ENCODE measurements at places on chromosomes 2 and 18.
A peak's percentile ranks its signal among the peaks of the same experiment; 100 is the strongest.

DNA sequence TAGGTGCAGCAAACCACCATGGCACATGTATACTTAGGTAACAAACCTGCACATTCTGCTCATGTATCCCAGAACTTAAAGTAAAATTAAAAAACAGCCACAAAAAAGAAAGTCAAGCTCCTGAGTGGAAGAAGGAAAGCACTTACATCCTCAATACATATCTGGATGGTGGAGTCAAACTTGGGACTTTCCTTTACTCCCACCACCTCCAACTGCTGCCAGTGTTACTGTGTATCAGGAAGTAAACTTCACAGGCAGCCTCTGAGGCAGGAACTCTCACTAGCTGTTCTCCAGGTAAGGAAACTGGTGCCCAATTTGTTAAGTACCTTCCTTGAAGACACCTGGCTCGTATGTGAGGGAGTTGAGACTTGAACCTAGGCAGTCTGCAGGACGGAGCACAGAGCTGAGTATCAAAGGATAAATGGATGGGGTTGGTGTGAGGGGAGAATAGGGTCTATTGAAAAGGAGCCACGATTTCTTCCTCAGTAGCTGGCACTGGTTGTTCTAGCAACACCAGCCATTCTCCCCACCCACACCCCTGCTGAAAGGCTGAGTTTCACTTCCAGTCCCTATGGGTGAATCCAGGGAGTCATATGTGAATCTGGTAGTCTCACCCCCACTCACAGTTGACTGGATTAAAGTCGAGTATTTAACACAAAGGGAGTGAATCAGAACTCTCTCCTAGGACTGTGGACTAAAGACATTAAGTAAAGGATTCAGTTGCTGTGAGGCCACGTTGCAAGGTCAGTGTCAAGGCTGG is 50.0 kb upstream of the GPR39 start:
- no peak for DNase-seq

DNA sequence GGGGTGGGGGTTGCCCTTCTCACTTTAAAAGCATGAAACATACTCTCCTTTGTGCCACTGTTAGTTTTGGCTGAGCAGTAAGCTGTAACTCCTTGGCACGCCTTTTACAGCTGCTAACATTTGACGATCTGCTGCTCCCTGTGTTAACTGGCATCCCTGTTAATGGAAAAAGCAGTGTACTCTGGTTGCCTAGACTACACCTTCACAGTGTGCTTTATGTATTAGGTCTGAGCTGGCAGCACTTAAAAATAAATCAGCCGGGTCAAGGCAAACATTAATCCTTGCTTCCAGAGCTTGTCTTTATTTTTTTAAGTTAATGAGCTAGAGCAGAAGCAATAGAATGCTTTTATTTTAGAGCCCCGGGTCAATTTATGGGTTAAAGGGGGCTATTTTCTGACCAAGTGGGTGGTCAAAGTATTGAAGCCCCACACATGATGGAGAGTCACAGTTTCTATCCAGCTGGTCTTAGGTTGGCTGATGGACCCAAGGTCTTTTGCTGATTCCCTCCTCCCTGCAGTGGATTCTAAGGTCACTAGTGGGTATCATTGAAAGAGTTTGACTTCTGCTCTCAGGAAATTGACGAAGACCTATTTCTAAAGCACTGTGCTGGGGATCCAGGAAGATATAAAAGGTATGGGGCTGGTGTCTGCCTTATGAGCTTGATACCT is 54.5 kb downstream of the CFAP221 start:
- DNase-seq, result no peak

DNA sequence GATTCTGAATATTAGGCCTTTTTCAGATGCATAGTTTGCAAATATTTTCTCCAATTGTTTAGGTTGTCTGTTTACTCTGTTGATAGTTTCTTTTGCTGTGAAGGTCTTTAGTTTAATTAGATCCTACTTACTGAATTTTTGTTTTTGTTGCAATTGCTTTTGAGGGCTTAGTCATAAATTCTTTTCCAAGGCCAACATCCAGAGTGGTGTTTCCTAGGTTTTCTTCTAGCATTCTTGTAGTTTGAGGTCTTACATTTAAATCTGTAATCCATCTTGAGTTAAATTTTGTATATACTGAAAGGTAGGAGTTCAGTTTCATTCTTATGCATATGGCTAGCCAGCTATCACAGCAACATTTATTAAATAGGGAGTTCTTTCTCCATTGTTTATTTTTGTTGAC is 404.8 kb downstream of the LNPK start:
- DNase-seq, result no peak

DNA sequence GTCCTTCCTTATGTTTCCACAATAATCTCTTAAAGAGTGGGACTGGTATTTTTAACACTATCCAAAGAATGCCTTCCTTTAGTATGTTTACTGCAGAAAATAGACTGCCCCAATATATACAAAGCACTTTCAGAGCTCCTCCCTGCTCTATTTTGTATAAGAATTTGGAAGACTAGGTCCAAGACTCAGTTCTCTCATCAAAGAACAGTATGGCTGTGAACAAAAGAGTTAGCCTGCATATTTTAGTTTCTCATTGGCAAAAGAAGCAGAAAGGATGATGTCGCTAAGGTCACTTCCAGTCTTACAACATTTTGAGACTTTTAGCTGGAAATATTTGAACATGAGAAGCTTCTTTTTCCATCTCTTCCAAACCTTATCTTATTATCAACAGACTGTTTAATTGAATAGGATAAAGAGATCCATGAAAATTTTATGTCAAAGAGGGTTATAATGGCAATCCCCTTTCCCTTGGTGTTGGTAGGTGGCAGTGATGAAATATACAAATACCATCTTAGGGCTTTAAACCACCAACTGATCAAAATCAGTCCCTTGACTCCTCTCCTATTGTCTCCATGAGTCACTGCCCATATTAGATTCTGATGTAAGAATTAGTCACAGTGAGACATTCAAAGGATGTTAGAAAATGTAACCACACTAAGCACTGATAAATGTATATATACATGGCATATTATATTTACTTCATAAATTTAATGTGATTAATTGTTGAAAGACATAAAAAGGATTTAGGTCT is 266.9 kb upstream of the DSEL start:
- DNase-seq, result no peak

DNA sequence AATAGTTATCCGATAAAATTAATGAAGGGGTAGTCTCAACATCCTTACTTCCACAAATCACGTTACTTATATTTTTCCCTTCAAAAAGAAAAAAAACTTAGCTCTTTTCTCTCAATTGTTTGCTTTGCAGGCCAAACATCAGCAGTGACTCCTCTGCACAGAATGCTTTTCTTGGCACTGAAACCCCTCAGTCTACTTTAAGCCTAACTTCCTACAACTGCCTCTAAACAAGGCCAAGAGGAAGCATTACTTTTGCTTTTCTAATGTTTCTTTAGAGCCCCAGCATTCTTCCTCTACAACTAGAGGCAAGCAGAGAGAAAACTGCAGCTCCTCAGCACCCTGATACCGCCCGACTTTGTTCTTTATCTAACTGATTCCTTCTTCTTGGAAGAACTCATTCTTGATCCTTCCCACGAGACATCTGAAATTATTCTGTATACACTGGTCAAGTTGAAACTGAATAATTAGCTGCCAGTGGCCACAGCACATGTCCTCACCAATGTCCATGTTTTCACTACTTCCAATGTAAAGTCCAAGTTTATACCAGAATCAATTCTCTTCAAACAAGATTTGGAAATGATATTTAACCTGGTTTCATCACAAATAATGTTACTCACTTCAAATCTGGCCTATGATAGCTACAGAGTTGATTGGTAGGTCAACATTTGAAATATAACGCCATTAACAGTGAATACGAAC is 55.3 kb downstream of the DTNB start:
- no peak for DNase-seq

GRCh38 chr2:66318009-66318561 is 116.8 kb upstream of the MEIS1 start:
- DNase-seq, result no peak

GRCh38 chr2:43605079-43605655 is 9.3 kb upstream of the THADA start:
- peak; percentile 54 for DNase-seq

GRCh38 chr2:97731274-97732020 is 18.1 kb downstream of the ZAP70 start:
- DNase-seq, result no peak

DNA sequence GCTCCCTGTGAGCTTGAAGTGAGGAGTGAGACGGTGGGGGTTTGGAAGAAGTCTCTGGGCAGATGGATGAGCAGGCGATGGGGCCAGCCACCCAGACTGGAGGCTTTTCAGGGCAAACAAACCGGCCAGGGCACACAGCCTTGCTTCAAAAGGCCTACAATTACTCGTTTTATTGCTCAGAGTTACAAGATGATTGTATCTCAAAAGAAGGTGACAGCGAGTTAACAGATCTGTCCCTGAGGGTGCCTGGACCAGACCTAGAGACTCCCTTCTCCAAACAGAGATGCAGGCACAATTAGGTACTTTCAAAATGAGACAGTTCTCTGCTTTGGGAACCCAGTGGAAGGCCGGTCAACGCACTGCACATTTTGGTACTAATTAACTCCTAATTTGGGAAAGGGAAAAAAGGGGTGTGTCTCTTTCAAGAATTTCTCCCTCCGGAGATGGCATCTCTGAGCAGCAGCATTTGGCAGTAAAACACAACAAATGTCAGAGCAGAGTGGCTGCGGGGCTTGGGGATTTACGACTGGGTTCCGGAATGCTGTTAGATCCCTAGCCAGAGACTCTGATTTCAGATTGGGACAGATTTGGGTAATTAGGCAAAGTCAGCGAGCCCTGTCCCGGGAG is 226.7 kb downstream of the TTC32 start:
- no peak for DNase-seq

DNA sequence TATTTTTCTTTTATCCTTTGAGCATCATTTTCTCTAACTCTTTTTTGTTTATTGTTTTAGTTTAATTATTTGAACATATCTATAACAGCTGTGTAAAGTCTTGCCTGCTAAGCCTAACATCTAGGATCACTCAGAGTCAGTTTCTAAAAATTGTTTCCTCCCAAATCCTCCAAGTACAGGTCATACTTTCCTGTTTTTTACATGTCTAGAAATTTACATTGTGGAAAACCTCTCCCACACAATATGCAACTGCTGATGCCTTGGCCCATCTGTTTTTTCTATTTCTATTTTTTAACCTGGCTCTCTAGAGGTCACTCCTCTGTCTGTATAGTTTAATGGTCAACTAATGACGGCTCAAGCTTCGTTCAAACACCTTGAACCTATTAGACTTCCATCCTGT is 261.0 kb downstream of the HRH4 start:
- DNase-seq, result no peak

DNA sequence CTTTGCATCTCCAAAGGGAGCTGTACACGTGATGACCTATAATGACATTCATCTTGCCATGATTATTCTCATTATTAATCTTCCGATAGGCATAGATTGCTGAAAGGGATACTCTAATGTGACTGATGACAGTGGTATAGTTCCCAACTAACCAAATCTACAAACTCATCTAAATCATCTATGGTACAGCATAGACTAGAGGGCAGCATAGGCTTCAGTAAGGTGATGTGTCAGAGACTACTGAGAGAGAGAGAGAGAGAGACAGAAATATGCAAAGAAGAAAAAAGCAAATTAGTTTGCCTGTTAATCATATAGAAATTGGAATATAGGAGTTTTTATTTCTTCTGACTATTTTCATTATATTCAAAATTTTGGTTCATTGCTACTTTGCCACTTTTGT is 89.3 kb downstream of the CSRNP3 start:
- DNase-seq, result no peak

DNA sequence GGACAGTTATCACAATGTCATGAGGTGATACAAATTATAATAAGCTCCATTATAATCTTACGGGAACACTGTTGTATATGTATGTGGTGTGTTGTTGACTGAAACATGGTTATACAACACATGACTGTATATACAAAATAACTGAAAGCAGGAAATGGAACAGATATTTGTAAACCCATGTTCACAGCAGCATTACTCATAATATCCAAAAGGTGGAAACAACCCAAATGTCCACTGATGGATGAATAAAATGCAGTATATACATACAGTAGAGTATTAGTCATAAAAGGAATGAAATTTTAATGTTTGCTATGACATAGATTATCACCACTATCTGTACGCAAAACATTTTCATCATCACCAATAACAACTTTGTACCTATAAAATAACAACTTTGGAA is 107.3 kb downstream of the USP34 start:
- DNase-seq, result no peak

- no peak for DNase-seq
These were observed 7.2 kb downstream of the TRIB2 start for GRCh38 chr2:12723736-12724463.

DNA sequence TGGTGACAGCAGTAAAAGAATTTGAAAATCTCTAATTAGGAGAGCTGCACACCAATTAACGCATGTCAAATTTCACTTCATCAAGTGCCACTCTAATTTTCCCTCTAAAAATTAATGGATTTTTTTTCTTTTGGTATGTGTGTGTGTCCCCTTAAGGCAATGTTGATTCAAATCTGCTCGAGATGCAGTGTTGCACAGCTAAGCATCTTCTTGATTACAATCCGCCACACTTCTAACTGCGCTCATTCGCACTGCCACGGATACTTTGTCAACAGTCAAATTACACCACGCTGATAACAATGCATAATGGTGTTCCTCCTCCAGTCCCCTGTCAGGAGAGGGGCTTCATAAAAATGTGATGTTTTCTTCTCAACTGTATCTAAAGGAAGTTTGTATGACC is 261.4 kb downstream of the MEIS1 start:
- DNase-seq, result no peak

DNA sequence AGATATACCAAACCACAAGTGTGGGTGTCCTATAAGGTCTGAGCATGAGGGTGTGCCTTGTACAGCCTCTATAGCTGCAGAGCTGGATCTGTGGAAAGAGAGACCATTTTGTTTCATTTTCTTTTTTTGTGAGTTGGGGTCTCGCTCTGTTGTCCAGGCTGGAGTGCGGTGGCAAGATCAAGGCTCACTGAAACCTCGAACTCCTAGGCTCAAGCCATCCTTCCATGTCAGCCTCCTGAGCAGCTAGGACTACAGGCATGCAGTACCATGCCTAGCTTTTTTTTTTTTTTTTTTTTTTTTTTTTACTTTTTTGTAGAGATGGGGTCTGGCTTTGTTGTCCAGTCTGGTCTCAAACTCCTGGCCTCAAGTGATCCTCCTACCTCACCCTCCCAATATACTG is 10.7 kb downstream of the KIF3C start:
- no peak for DNase-seq

DNA sequence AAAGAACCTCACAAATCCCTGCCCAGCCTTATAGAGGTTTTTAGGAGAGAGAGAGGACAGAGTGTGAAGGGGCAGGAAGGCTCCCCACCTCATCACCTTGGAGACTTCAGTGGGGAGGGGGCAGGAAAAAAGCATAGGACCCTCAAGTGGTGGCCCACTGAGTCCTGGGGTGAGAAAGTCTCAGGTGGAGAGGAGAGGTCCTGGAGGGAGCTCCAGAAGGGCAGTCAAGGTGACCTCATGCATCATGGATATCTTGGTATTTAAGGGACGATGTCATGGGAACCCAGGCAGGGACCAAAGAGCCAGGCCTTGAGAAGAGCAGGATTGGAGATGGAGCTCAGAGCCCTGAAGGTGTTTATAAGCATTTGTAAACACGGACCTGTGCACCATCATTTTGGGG is 204.5 kb downstream of the SLC4A3 start:
- no peak for DNase-seq

- no peak for DNase-seq
These were observed 186.1 kb downstream of the ADCYAP1 start for GRCh38 chr18:1090758-1091157.

GRCh38 chr2:54164106-54164505 is 48.7 kb downstream of the ACYP2 start:
- no peak for DNase-seq

- DNase-seq, result no peak
These were observed 1293.9 kb upstream of the LRRTM1 start for GRCh38 chr2:81598453-81598852.

Data from D341Med (cell line).